ENCODE measurements at places on chromosomes 7 and 10. TPM values are rescaled to one million over a fixed set of nuclear protein-coding genes. Genes with fewer than 3 reads are reported as not detected.

Gene CPA5
- total RNA-seq: not detected

Gene SKIDA1
- 1.4 TPM for total RNA-seq

Gene TRAPPC14
- total RNA-seq: 2.0 TPM

Gene SFR1
- 6.1 TPM for total RNA-seq

Gene DYNC1I1
- 0.08 TPM for total RNA-seq

Gene FAM237B
- total RNA-seq: not detected

Gene DLX6
- 4.5 TPM for total RNA-seq

Gene COG5
- total RNA-seq: 31.3 TPM

Gene CUBN
- total RNA-seq: 0.27 TPM

Gene ADAM12
- total RNA-seq: not detected

Gene SPDYE2
- total RNA-seq: not detected

- no peaks in the 10 kb centered on the region for H3K36me3 ChIP-seq
- DNase-seq: no peak
- no peaks in the 10 kb centered on the region for H3K4me1 ChIP-seq
- no peak overlapping the region for H3K4me3 ChIP-seq
- no peak overlapping the region for H3K27ac ChIP-seq
- H3K27me3 ChIP-seq: no peaks in the 10 kb centered on the region
Observed at GRCh38 chr10:112852306-112852705, 97.7 kb upstream of the TCF7L2 start.

DNA sequence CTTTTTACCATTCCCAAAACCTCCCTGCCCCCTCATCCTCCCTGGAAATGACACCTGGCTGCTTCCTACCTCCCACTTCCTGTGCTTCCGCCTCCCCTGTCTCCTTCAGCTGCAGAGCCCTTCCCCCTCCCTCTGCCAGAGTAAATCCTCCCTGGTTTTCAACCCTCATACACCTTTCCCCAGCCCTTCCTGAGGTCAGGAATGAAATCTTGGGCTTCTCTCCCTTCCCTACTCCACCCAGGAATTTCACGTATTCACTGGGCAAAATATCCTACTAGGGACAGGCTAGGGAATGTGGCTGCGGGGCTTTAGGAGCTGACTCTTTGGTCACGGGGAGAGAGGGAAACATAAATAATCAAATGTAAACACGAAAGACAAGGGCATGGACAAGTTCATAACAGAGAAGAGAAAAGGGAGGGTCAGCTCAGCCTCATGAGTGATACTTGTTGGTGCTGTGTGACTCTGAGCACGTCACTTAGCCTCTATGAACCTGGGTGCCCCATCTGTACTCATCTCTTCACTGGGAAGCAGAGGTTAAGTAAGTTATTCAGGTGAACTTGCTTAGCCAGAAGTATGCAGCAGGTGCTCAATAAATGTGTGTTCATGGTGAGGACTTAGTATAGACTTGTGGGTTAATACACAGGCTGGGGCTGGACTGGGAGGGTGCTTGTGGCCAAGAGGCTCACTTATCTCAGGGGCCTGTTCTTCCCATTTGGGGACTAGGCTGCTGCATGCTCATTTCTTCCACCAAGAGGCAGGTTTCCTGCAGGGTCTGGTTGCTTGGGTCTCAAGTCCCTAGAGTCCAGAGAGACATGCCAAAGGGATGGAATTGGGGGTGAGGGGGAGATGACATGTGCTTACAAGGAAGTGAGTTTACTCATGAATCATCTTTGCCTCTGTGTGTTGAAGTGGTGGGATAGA, 10.0 kb upstream of the DUSP5 start:
- no peaks in the 10 kb centered on the region for H3K27me3 ChIP-seq
- H3K27ac ChIP-seq: no peak overlapping the region
- H3K4me3 ChIP-seq: no peak overlapping the region
- H3K4me1 ChIP-seq: peaks cover 16% of the 10 kb centered on the region
- H3K36me3 ChIP-seq: no peaks in the 10 kb centered on the region

DNA sequence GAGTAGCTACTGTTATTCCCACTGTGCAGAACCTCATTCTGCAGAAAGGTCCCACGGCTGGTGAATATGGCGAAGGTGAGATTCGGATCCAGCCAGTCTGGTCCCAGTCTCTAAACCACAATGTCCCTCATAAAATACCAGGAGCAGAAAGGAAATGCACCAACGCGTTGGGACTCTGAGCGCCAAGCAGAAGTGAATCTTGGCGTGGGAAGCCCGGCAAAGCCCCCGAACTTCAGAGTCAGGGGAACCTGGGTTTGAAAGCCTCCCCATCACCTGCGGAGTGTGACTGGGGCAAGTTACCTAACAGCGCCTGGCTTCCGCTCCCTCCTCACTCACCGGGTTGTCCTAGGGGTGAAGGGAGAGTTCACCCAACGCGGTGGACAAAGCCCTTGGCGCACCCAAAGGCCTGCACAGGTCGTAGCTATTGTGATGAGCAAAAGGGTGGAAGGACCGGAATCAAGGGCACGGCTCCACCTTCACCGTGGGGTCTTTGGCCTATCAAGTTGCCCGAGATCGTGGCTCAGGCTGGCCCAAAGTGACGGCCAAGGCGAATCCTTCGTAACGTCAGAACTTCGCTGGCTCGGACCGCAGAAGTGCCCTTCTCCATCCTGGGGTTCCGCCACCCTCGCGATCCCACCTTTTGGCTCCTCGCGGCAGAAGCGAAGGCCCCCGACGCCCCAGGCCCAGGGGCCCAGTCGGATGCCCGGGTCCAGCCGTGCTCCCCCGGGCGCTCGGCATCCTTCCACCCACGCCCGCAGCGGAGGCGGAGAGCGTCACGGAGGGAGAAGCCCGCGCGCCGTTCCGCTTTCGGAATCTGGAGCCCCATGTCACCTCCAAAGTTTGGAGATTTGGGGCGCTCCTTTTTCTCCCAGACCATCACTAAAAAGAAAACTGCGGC, 811 bp downstream of the RGS10 start:
- no peak overlapping the region for H3K4me3 ChIP-seq
- peaks cover 31% of the 10 kb centered on the region for H3K4me1 ChIP-seq
- peaks cover 6% of the 10 kb centered on the region for H3K27me3 ChIP-seq
- no peaks in the 10 kb centered on the region for H3K36me3 ChIP-seq
- no peak overlapping the region for H3K27ac ChIP-seq

GRCh38 chr10:58781873-58782488, 269.3 kb downstream of the BICC1 start:
- H3K27ac ChIP-seq: no peak overlapping the region
- no peak overlapping the region for H3K4me3 ChIP-seq
- H3K27me3 ChIP-seq: no peaks in the 10 kb centered on the region

DNA sequence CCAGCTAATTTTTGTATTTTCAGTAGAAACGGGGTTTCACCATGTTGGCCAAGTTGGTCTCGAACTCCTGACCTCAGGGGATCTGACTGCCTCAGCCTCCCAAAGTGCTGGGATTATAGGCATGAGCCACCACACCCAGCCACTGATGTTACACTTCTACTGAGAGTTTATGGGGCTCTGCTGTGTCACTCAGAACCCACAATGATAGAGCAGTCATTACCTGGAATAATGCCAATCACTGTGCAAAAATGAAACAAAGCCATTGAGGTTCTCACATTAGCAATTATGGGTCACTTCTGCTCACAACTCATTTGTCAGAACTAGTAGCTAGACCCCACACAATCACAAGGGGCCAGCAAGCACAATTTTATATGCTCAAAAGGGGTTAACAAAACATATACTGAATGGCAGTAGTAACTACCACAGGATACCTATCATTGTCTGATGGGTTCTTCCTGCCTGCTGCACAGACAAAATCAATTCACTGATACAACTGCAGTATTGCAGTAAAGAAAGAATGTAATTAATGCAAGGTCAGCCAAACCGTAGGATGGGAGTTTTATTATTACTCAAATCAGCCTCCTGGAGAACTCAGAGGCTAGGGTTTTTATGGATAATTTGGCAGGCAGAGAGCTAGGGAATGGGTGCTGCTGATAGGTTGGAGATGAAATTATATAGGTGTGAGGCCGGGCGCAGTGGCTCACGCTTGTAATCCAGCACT, 72.1 kb upstream of the TRIM24 start:
- H3K27ac ChIP-seq: peak overlapping the region; percentile 61
- H3K4me3 ChIP-seq: no peak overlapping the region
- no peaks in the 10 kb centered on the region for H3K36me3 ChIP-seq
- peaks cover 58% of the 10 kb centered on the region for H3K4me1 ChIP-seq

- H3K4me3 ChIP-seq: no peak overlapping the region
- no peaks in the 10 kb centered on the region for H3K36me3 ChIP-seq
- H3K27ac ChIP-seq: no peak overlapping the region
Observed at GRCh38 chr7:141167381-141167964, 93.6 kb downstream of the TMEM178B start.

GRCh38 chr7:158107806-158108205, 479.8 kb downstream of the PTPRN2 start:
- no peak overlapping the region for H3K27ac ChIP-seq
- no peak for DNase-seq
- no peaks in the 10 kb centered on the region for H3K27me3 ChIP-seq
- no peaks in the 10 kb centered on the region for H3K36me3 ChIP-seq

- DNase-seq: no peak
- H3K27me3 ChIP-seq: no peaks in the 10 kb centered on the region
- H3K36me3 ChIP-seq: no peaks in the 10 kb centered on the region
Observed at GRCh38 chr7:43294080-43294630, 181.7 kb downstream of the HECW1 start.

GRCh38 chr7:2123360-2123759, 109.4 kb downstream of the MAD1L1 start:
- no peak overlapping the region for H3K4me3 ChIP-seq
- H3K4me1 ChIP-seq: no peaks in the 10 kb centered on the region
- no peaks in the 10 kb centered on the region for H3K27me3 ChIP-seq
- no peak for DNase-seq
- peaks cover 27% of the 10 kb centered on the region for H3K36me3 ChIP-seq
- no peak overlapping the region for H3K27ac ChIP-seq

- H3K4me1 ChIP-seq: peaks cover 6% of the 10 kb centered on the region
- H3K27me3 ChIP-seq: no peaks in the 10 kb centered on the region
- no peaks in the 10 kb centered on the region for H3K36me3 ChIP-seq
Observed at GRCh38 chr7:35792472-35792871, 8.4 kb upstream of the SEPTIN7 start.

DNA sequence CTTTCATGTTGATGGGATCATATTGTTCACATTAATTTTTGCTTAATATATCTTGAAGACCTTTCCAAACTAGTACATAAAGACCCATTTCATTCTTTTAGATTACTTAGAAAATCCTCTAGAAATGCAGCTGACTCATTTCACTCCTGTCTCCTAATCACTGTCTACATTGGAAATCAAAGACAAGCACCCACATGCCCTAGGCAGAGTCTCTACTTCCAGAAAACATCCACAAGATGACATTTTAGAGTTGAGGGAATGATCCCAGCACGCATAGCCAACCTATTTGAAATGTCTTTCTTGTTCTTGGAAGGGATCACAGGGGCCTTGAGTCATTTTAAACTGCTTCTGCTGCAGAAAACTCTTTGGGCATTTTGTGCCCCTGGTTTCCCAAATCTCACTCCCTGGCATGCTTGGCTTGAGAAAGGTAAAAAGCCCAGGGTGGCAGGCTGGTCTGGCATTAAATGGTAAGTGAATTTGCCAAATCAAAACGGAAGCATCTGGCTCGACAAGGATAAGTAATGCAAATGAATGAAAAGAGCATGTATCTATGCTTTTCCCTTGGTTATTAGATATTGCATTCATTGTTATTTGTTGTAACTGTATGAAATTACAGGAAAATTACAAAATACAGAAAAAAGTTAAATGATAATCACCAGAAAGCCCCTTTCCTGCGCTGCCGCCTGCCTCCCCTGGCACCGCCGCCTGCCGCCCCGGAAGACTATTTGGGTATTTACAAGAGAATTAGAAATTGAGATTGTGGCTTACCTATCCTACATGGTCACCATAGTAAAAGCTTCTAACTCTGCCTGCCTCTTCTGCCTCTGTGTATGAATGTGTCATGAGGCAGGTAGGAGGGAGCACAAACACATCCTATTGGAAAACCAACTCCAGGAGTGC, 225.3 kb downstream of the PTEN start:
- no peaks in the 10 kb centered on the region for H3K36me3 ChIP-seq
- no peak for DNase-seq
- H3K27me3 ChIP-seq: no peaks in the 10 kb centered on the region

- peak overlapping the region; percentile 72 for H3K27ac ChIP-seq
- H3K36me3 ChIP-seq: no peaks in the 10 kb centered on the region
Observed at GRCh38 chr10:50393784-50394467, 142.6 kb upstream of the ASAH2 start.

DNA sequence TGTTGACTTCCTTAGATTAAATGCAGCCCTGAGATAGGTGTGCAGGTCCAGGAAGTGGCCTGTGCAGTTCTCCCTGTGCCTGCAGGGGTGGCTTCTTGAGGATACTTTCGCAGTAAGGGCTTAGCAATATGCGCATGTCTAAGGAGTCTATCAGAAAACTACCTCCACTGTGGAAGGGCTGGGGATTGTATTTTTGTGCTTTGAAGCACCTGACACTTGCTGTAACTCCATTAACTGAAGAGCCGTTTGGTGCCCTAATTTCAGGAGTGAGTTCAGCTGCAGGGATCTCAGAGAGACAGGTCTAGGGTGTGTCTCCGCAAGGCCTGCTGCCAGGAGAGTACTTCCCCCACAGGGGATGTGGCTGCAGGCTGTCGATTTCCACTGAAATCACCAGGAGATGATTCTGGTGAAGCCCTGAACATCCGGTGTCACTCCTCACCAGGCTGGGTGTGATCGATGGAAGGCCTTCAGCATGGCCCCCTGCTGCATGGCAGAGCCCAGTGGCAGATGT, 35.5 kb downstream of the IKZF1 start:
- H3K27me3 ChIP-seq: peaks cover 22% of the 10 kb centered on the region
- no peaks in the 10 kb centered on the region for H3K4me1 ChIP-seq
- no peaks in the 10 kb centered on the region for H3K36me3 ChIP-seq
- DNase-seq: no peak

- H3K4me1 ChIP-seq: peaks cover 30% of the 10 kb centered on the region
- no peaks in the 10 kb centered on the region for H3K36me3 ChIP-seq
- DNase-seq: peak; percentile 6
Observed at GRCh38 chr10:650441-650851, 39.0 kb downstream of the DIP2C start.

DNA sequence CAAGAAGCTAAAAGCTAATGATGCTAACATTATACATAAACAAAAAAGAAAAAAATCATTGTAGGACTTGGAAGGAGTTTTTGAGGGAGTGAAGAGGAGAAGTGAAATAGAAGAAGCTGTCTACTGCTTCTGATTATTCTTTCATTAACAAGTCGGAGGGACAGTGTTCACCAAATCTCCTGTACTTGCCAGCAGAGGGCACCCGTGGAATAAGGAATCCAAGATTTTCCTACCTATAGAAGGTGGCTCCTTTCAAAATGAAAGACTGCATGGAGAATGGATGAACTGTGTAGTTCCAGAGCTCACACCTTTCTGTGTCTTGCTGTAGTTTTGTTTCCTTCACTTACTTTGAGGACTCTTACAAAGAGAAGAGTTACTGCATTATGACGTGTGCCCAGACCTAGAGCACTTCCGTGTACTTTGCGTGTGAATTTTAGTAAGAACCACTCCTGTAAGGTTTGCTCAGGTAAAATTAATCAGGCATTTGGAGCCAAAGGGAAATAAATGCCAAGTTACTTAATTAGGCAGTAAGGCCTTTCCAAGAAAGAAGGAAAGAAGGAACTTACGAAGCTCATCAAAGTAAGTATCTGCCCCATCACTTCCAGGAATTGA, 145.1 kb downstream of the SEMA3D start:
- H3K27ac ChIP-seq: no peak overlapping the region
- DNase-seq: peak; percentile 55
- no peaks in the 10 kb centered on the region for H3K4me1 ChIP-seq
- no peaks in the 10 kb centered on the region for H3K27me3 ChIP-seq
- no peaks in the 10 kb centered on the region for H3K36me3 ChIP-seq
